ENCODE measurements at places on chromosomes 13 and 19.

GRCh38 chr13:37747071-37747612, 122.4 kb downstream of the TRPC4 start:
- DNase-seq: no peak

GRCh38 chr19:30359936-30360335, 12.2 kb upstream of the ZNF536 start:
- no peak for DNase-seq

DNA sequence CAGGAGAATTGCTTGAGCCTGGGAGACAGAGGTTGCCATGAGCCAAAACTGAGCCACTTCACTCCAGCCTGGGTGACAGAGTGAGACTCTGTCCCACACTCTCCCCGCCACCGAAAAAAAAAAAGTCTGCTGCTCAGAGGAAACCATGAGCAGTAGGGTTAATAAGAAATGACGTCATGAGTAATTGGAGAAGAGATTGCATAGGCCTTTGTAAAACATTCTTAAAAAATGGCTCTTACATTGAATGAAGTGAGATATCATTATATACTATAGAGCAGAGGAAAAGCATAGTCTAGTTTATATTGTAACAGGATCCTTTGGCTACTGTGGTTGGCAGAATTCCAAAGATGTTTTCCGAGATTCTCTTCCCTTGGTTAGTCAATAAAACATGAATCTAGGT, 228.2 kb downstream of the PCDH20 start:
- DNase-seq: no peak

- no peak for DNase-seq
Measured at GRCh38 chr13:59885076-59885475, 278.7 kb downstream of the DIAPH3 start.

DNA sequence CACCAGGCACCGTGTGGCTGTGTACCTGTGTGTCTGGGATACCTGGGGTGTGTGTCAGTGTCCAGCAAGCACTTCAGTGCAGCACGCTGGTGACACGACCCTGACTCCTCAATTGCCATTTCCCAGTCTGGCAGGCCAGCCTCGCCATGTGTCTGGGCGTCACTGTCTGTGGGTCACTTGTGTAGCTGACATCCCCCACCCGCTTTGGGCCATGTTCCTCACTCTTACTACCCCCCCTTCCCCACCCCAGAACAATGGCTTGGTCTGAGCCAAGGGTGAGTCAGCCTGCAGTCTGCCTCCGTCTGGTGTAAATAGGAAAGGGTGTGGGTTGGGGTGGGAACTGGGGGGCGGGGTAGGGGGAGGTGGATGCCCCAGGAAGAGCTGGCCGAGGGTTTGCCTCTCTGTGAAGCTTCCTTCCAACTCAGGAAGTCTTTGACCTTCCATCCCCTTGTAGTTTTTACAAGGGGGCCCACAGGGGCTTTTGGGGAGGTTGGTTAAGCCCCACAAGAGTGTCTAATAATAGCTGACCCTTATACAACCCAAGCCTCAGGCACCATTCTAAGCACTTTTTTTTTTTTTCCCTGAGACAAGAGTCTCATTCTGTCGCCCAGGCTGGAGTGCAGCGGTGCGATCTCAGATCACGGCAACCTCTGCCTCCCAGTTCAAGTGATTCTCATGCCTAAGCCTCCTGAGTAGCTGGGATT, 17.6 kb downstream of the NOVA2 start:
- DNase-seq: no peak

DNA sequence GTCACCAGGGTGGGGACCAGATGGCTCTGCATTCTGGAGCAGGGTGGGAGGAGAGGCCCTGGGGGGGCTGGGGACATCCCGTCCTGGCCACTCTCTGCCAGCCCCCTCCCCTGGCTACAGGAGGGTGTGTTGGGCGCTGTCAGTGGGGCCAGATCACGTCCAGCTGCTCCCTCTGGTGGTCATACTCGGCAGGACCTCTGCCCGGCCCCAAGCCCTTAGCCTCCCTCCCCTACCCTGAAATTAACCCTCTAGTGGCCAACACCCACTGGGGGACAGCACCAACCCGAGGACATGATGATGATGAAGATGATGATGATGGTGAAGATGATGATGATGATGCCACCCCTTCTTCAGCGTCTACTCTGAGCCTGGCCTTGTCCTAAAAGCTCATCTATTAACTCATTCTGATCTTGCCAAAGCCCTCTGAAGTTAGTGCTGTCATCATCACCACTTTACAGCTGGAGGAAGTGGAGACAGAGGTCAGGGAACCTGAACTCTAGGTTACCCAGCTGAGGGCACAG, 590 bp upstream of the LGI4 start:
- peak; percentile 88 for DNase-seq

- DNase-seq: no peak
Measured at GRCh38 chr19:19434483-19435045, 29.1 kb downstream of the GATAD2A start.
